ENCODE measurements at places on chromosomes 13 and 19.

DNA sequence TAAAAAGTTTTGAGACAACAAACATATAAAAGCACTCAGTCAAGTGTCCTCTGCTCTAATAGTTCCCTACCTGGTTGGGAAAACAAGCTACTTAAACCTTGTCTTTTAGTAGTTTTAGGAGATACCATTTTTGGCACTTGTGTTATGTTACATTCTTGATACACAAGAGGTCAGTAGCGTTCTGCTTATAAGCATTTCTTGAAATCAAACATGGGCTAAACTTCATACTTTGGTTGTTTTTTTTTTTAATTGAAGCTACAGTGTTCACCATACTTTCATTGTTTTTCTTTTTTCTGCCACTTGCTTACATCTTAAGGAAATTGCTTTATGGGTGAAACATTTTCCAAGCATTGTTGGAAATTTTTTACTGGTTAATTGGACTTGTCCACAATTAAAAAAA is 12.9 kb downstream of the NHLRC3 start:
- no peak for DNase-seq

GRCh38 chr19:47545061-47545948 is 27.6 kb downstream of the ZNF541 start:
- DNase-seq, result no peak

DNA sequence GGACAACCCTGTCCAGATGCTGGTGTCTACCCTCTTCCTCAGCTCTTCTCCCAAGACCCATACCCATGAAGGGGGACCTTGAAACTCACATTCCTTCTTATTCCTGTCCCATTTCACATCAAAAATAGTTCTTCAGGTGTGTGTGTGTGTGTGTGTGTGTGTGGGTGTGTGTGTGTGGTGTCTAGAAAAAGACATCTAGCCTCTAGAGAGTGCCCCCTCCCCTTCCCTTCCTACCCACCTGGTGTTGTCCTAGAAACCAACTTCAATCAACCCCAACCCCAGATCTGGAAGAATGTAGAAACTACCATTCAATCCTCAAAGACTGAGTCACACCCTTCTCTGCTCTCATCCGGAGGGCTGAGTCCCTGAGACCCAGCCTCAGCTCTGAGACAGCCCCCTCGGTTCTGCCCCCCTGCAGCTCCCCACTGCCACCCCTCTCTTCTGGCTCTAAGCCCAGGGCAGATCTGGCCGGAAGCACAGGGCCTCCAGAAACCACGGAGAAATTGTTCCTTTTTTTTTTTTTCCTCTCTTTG is 3.5 kb downstream of the KCNN4 start:
- no peak for DNase-seq

DNA sequence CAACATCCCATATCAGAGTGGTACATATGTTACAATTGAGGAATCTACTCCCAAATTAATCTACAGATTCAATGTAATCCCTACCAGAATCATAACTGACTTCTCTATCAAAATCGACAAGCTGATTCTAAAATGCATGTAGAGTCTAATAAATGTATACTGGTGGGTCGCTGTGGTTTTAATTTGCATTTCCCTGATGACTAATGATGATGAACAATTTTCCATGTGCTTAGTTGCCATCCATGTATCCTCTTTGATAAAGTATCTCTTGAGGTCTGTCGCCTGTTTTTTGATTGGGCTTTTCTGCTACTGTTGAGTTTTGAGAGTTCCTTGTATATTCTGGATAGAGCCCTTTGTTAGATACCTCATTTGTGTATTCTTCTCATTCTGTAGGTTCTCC is 43.8 kb downstream of the KLF12 start:
- DNase-seq, result no peak

- DNase-seq, result no peak
These were observed 8.6 kb upstream of the GPR18 start for GRCh38 chr13:99266827-99267226.

GRCh38 chr13:30038884-30039283 is 188.5 kb upstream of the UBL3 start:
- peak; percentile 35 for DNase-seq

DNA sequence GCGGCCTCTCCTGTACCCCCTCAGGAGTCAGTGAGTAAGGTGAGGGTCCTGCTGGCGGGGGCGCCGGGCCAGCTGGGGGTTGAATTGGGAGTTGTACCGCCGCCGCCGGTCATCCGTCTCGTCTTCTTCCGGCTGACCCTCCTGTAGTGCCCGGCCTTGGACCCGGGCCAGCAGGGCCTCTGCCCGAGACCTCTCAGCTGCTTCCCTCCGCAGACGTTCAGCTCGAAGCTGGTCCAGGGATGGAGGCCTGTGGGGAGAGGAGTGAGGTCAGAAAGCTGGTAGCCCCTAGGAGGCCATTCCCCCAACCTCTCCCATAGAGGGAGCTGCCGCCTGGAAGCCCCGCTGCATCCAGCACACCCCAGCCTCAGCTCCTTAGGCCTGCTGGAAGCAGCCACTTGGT is 3.8 kb downstream of the LENG1 start:
- no peak for DNase-seq

- no peak for DNase-seq
These were observed 58.8 kb downstream of the ING1 start for GRCh38 chr13:110772091-110772984.

GRCh38 chr19:7547159-7547558 is 11.6 kb downstream of the PNPLA6 start:
- DNase-seq, result no peak

DNA sequence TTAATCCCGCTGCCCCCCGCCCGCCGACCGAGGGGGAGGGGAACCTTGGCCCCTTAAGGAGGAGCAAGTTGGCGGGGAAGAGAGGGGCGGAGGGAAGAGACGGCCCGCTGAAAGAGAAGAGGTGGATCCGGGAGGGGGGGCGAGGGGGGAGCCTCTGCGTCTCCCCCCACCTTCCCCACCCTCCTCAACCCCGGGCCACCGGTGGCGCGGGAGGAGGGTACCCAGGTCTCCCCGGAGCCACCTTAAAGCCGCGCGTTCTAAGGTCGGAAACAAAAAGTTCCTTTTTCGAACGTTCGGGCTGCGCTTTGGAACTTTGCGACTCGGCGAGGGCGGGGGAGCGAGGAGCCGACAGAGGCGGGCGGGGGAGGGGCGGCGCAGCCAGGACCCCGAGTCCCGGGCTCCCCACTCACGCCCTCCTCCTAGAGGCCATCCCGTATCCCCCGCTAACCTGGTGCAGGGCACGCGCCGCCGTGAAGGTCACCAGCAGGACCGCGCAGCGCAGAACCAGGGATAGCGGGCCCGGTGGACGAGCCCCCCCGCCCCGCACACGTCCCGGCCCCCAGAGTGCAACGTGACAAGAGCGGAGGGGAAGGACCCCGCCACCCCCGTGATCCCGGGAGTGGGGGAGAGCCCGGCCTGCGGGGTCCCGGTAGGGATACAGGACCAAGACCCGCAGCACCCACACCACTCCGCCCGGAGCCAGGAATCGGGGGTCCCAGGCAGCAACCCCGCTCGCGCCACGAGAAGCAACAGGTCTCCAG is 659 bp downstream of the ERF start:
- peak; percentile 85 for DNase-seq

GRCh38 chr13:71801165-71801760 is 65.7 kb downstream of the DACH1 start:
- no peak for DNase-seq

DNA sequence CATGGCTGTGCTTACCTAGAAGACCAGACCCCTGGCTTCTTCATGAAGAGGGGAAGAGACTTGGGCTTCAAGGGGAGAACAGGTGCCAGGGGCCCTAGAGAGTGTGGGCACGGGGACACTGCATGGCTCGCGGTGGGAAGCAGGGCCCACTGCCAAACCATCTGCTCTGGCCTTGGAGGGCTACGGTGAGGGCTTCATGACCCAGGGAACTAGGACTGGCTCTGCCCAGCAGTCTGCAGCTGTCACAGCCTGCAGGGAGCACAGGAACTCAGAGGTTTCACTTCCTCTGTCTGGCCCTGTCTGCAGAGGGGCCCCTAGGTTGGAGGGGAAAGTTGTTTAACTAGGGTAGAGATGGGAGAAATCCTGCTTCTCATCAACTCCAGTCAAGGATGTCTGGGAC is 4.3 kb downstream of the ERCC1 start:
- no peak for DNase-seq

- no peak for DNase-seq
These were observed 561.8 kb downstream of the GPC6 start for GRCh38 chr13:93788456-93788855.

- no peak for DNase-seq
These were observed 852.7 kb upstream of the KLHL1 start for GRCh38 chr13:70960841-70961443.

- no peak for DNase-seq
These were observed 240.5 kb downstream of the SLC7A1 start for GRCh38 chr13:29355029-29355428.

- no peak for DNase-seq
These were observed 592.9 kb downstream of the KCTD12 start for GRCh38 chr13:76293346-76293745.

- no peak for DNase-seq
These were observed 5.5 kb downstream of the PDE4C start for GRCh38 chr19:18220632-18221275.

DNA sequence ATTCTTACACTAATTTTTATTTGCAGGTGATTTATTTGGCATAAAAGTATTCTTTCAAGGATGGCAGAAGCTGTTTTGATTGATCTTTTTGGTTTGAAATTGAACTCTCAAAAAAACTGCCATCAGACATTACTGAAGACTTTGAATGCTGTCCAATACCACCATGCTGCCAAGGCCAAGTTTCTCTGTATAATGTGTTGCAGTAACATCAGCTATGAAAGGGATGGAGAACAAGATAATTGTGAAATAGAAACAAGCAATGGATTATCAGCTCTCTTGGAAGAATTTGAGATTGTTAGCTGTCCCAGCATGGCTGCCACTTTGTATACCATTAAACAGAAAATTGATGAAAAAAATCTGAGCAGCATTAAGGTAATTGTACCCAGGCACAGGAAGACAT is 1.2 kb downstream of the LACC1 start:
- DNase-seq, result no peak

DNA sequence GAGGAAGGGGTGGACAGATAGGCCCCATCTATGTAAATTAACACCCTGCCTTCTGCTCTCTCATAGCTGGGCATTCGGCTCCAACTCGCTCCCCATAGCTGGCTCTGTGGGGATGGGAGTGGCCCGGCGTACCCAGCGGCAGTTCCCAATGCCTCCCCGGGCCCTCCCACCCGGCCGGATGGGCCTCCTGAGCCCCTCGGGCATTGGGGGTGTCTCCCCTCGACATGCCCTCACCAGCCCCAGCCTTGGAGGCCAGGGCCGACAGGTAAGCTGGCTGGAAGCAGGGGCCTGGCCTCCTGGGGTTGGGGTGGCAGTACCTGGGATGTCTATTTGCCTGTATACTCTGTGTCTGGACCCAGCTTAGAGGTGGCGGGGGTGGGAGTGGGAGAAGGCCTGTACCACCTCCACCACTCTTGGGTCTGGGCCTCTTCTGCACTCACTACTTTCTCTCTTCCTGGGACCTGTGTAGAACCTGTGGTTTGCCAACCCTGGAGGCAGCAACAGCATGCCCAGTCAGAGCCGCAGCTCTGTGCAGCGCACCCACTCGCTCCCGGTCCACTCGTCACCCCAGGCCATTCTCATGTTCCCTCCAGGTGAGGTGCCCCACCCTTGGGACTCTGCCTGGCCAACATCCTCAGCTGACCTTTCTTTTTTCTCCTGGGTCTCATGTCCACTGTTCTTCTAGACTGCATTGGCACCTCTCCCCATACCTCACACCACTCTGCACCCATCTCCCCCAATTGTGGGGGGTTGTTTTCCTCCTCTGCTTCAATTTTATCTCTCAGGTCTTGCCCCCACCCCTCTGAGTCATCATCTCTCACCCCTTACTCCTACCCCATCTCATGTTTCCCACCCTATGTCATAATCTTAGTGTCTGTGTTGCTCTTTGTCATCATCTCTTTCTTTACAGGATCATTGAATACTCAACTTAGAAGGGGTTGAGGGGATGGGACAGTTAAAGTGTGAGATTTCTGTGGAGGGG is 10.1 kb downstream of the PAF1 start:
- no peak for DNase-seq

Measured in right hindlimb (tissue), 1 donor.